ENCODE measurements at places on chromosomes 6 and 20. TPM values are rescaled to one million over a fixed set of nuclear protein-coding genes. Genes with fewer than 3 reads are reported as not detected.

RFX6 gene
- not detected for total RNA-seq

KHDC1 gene
- total RNA-seq: 5.8 TPM

E2F1 gene
- 20.7 TPM for total RNA-seq

CLPSL1 gene
- total RNA-seq: not detected

CLIC5 gene
- total RNA-seq: not detected

HLA-DRB1 gene
- 0.34 TPM for total RNA-seq

C20orf202 gene
- total RNA-seq: not detected

SLC13A3 gene
- 0.11 TPM for total RNA-seq

FOXF2 gene
- 2.7 TPM for total RNA-seq

SNAP91 gene
- 0.65 TPM for total RNA-seq

PNPLA1 gene
- total RNA-seq: not detected

UNC5CL gene
- not detected for total RNA-seq

POU5F1 gene
- total RNA-seq: 5.6 TPM

UCKL1 gene
- 3.1 TPM for total RNA-seq

FAXC gene
- 12.2 TPM for total RNA-seq

C6orf62 gene
- 132 TPM for total RNA-seq

SCUBE3 gene
- 2.0 TPM for total RNA-seq

Measured in Daoy (cell line).